Fibroblast of lung (primary cell): ENCODE measurements at places on chromosomes 2 and 18.

DNA sequence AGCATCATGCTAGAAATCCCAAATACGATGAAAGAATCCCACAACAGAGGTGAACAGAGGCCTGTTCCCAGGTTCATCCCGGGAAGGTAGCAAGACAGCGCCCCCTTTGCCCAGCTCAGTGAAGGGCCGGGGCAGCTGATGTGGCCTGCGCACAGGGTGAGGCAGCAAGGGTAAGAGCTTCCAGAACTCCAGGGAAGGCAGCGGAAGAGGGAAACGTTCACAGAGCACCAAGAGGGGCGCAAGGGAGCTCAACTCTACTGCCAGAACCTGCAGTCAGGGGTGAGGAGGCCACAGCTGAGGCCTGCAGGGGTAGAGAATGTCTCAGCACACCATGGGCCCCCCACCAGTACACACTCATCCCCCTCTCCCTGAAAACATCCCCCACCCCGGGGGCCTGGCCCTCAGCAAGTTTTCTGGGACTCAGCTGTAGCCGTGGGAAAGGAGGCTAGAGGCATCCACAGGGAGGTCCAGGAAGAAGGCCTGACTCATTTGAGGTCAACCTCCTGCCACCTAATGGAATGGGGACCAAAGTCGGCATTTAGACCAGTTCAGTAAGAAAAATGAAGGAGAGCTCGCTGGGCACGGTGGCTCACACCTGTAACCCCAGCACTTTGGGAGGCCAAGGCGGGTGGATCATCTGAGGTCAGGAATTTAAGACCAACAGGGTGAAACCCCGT, 95.6 kb upstream of the ASAP2 start:
- DNase-seq = no peak

DNA sequence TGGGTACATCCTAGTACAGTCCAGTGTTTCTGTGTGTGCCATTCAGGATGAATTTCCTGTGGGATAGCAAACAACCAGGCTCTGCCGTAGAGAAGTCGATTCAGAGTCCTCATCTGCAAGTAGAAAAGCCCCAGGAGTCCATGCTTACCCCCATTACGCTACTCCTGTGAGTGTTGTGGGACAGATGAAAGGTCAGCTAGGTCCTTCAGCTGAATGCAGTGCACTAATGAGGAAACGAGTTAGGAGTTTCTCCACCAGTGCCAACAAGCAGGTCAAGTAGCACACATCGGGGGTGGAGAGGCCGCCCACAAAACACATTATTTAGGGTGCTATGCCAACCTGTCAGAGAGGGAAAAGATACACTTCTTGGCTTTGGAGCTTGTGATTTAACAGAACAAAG, 2.5 kb upstream of the GPR39 start:
- no peak for DNase-seq

DNA sequence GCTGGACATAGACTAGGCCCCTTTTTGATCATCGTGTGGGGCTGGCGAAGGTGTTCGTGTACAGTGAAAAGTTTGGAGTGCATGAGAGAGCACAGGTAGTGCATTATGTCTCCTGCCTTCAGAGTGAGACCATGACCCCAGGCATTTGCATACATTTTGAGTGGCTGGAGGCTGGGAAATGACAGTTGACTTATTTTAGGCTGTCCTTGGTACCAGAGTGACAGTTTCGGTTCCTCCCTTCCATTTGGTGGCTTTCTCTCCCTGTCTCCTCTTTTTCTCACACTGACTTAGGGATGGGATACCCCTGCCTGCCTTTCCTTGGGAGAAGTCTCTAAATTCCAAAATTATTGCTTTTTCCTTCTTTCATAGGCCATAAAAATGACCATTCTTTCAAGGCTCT, 20.1 kb downstream of the SERPINB12 start:
- DNase-seq = no peak

DNA sequence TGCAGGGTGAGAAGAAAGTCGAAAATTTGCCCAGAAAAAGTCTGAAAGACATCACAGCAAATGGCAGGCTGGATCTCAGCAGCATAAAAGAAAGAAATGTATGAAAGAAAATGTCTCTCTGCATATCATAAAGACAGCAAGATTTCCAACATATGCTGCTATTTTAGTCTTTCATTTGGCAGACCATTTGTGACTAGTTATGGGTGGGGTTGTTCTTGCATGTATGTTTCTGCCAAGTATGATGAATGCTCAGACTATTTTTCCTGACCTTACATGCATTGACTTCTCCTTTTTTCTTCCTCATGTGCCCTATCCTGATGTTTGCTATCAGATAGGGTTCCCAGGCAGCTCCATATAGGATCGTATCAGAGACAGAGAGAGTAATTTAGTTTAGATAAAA, 58.5 kb upstream of the PARD3B start:
- DNase-seq = peak; percentile 50

DNA sequence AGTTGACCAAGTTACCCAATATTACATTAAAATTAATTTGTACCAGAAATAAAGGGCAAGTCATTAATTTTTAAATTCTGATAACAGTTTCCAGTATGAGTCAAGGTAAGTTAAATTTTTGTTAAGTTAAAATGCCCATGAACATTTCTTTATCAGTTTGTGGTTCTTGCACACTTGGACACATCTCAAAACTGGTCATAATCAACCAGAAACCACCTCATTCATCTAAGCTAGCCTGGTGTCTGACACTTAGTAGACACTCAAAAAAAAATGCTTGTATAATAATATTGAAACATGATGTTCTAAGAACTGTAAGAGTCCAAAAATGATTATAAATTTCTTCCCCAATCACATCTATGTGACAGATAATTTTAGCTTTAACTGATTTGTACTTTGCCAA, 62.4 kb downstream of the SATB2 start:
- DNase-seq = peak; percentile 80

DNA sequence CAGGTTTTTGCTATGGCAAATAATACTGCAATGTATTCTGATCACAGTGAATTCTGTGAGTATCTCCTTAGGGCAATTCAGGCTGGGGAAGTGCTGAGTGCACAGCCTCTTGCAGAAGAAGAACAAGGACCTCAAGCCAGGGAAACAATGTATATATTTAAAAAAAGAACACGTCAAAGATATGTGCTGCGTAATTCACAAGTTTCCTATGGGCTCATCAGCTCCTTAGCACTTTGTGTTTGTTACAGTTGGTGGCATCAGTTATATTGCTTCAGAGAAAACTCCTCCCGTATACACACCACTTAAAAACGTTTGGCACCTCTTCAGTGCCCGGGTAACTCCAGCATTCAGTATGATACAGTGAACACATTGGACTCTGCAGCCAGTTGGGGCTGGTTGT, 16.5 kb upstream of the MARCO start:
- no peak for DNase-seq

GRCh38 chr2:146997945-146998344, 846.9 kb upstream of the ACVR2A start:
- DNase-seq = peak; percentile 34

DNA sequence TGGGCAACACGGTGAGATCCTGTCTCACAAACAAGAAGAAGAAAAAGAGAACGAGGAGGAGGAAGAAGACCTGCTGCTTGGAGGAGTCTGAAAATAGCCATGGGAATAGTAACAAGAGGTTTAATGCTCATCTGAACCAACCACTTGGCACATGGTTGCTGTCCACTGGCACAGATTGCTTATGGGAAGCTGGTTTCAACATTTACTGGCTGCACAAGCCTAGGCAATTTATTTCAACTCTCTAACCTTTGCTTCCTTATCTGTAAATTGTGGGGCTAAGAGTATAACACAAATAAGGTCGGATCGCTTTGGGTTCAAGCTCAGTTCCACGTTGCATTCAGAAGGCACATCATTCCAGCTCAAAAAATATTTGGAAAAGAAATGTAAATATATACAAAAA, 14.2 kb upstream of the RHOB start:
- DNase-seq = no peak

DNA sequence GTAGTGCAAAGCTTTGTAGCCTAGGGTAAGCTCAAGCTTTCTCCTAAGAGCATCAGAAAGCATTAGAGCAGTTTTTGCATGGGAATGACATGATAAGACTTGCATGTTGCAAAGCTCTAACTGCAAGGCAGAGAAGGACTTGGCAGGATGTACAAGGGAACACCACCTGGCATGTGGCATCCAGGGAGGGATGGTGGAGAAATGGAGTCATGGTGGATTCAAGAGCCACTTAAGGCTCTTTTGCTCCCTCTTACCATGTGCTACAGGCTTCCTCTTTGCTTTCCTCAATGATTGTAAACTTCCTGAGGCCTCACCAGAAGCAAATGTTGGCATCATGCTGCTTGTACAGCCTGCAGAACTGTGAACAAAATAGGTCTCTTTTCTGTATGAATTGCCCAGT, 266.0 kb downstream of the GLI2 start:
- no peak for DNase-seq

- no peak for DNase-seq
Measured at GRCh38 chr2:236673126-236673822, 103.6 kb downstream of the ACKR3 start.

- no peak for DNase-seq
Measured at GRCh38 chr2:58194458-58194857, 46.7 kb downstream of the FANCL start.

DNA sequence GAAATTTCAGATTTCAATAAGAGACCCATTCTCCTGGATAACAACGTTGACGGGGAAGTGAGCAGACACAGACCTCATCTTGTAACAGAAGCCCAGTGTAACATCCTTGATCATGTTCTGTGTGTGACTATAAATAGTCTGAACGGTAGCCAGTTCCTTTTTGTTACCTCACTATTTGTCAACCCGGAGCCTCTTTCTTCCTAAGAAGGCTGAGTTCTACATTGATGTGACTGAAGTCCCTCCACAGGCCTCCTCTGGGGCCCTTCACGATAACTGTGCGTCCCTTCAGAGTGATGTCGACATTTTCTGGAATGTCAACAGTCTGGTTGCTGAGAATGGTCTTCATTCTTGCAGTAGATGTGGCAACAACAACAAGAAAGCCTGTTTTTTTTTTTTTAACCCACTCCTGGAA, 6.3 kb upstream of the PLEKHM3 start:
- peak; percentile 28 for DNase-seq

DNA sequence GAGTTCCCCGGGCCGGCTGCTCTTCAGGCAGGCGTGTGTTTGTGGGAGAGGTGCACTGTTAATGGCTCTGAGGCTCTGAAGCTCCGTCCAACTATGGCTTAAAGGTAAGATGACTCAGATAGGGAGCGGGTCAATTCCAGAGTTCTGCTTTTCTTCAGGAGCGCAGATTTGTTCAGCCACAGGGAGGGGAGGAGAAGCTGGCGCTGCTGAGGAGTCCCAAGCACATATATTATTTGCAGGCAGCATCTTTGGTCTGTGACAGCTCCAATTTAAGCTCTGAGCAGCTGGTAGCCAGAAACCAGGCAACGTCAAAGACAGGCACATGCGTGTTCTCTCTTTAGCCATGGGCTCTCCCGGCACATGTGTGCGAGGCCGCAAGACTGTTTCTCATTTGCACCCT, 229.2 kb downstream of the BCL2 start:
- no peak for DNase-seq

GRCh38 chr2:200851398-200852248, 12.8 kb downstream of the CLK1 start:
- DNase-seq = no peak

DNA sequence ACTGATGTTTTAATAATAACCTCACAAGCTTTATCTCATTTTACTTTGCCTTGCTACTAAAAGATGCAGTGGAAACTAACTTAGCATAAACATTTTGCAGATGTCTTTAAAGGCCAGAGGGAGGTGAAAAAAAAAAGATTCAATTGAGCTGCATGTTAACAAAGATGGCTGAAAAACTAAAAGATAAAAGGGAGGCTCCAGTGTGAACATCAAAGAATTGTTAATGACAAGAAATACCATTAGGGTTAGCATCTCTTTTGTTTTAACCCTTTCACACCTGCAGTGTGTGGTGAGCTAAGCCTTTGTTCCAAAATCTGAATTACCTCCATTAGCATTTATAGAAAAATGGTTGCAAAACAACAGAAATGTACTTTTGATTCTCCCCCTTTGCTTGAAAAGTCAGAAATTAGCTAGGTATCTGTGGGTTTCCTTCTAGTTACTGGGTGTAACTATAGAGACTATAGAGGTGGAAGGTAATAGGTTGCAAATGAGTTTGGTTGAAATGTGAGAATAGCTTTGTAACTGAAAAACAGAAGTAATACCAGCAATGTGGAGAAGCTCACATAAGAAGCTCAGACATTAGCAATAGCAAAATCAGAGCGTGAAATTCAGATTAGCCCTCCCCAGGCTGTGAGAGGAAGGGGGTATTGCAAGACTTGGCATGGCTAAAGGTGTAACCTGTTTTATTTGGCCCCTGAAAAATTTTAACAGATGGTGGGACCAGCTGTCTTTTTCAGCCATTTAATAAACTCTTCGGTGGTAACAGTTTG, 34.8 kb upstream of the SP5 start:
- no peak for DNase-seq

- peak; percentile 60 for DNase-seq
Measured at GRCh38 chr2:40450066-40450795, 1.7 kb downstream of the SLC8A1 start.

DNA sequence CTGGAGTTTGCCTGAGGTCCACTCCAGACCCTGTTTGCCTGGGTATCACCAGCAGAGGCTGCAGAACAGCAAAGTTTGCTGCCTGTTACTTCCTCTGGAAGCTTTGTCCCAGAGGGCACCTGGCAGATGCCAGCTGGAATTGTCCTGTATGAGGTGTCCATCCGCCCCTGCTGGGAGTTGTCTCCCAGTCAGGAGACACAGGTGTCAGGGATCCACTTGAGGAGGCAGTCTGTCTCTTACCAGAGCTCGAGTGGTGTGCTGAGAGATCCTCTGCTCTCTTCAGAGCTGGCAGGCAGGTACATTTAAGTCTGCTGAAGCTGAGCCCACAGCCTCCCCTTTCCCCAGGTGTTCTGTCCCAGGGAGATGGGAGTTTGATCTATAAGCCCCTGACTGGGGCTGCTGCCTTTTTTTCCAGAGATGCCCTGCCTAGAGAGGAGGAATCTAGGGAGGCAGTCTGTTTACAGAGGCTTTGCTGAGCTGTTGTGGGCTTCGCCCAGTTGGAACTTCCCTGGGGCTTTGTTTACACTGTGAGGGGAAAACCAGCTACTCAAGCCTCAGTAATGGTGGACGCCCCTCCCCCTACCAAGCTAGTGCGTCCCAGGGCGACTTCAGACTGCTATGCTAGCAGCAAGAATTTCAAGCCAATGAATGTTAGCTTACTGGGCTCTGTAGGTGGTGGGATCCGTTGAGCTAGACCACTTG, 34.7 kb downstream of the TFPI start:
- no peak for DNase-seq

GRCh38 chr2:28096421-28096820, 205.9 kb downstream of the BABAM2 start:
- peak; percentile 22 for DNase-seq

DNA sequence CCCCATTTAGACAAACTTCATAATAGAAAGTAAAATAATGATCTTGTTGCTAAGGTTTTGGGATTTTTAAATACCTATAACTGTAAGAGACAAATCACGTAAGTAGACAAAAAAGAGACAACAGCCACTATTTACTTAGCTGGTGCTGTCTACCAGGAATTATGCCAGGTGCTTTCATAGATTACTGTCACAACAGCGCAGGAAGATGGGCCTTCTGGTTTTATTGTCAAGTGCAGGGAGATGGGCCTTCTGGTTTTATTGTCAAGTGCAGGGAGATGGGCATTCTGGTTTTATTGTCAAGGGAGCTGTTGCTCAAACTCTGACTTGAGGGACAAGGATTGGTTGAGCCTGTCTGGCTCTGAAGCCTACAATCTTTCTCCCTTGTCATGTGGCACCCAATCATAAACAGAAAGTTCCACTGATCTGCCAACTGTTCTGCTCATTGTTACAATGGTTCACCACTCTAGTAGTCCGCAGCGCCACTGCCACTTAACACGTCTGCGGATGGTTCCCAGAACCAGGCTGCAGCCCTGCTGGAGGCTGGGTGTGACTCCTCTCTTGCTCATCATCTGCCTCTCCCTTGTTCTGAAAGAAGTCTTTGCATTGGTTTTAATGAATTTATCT, 95.0 kb downstream of the RNF144A start:
- no peak for DNase-seq
